ENCODE measurements at places on chromosomes 5 and 9.

GRCh38 chr9:71643330-71643729 is 125.0 kb downstream of the CEMIP2 start:
- DNase-seq, result no peak

- DNase-seq, result no peak
These were observed 2.2 kb upstream of the SPTAN1 start for GRCh38 chr9:128550226-128550625.

GRCh38 chr5:124210111-124210910 is 536.1 kb downstream of the ZNF608 start:
- no peak for DNase-seq

- no peak for DNase-seq
These were observed 15.2 kb downstream of the ERP44 start for GRCh38 chr9:100083448-100084127.

DNA sequence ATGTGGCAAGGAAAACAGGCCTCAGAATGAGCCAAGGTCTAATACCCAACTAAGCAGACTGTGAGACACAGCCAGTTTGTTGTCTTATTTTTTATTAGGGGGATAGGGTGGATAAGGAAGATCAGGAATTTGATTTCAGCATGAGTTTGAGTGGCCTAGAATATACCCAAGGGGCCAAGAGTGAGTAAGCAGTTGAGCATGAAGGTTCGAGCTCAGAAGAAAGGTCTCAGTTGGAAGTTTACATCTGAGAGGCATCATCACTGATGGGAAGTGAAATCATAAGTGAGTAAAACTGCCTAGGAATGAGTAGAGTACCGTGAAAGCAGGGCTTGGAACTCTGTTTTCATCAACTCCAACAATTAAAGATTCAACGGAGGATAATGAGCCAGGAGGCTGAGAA is 12.6 kb downstream of the PSMD5 start:
- DNase-seq, result no peak

DNA sequence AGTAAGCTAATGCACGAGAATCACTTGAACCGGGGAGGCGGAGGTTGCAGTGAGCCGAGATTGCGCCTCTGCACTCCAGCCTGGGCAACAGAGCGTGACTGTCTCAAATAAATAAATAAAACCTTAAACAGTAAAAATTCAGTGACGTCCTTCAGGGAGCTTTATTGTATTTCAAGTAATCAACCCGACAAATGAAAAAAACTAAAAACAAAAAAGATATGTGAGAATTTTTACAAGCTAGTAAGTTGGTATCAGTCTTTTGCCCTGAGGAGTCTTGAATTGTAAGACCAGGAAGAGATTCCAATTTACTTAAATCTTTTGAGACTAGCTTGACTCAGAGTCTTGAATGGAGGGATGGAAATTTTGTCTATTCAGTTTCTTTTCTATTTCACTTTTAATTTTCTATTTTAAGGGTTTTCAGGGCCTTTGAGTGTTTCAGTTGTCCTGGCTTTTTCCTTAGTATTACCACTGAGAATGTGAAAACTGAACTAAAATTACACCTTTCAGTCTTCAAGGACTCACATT is 126.0 kb upstream of the DHFR start:
- DNase-seq, result no peak

GRCh38 chr5:142758062-142758795 is 11.9 kb upstream of the ARHGAP26 start:
- DNase-seq, result no peak

DNA sequence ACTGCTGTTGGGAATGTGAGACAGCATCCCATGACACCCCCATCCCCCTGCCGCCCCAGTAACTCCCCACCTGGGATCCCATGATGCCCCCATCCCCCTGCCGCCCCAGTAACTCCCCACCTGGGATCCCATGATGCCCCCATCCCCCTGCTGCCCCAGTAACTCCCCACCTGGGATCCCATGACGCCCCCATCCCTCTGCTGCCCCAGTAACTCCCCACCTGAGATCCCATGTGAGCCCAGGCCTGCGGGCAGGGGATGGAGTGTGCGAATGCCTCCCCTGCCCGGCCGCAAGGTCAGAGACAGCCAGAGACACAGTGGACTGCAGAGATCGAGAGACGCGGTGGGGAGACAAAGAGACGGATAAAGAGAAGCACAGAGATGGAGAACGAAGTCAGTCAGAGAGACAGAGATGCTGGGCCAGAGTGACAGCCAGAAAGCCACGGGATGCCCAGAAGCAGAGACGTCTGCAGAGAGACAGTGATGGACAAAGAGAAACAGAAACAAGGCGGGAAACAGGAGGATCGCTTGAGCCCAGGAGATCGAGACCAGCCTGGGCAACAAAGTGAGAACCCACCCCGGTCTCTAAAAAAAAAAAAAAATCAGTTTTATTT is 992 bp downstream of the SH2D3C start:
- no peak for DNase-seq

DNA sequence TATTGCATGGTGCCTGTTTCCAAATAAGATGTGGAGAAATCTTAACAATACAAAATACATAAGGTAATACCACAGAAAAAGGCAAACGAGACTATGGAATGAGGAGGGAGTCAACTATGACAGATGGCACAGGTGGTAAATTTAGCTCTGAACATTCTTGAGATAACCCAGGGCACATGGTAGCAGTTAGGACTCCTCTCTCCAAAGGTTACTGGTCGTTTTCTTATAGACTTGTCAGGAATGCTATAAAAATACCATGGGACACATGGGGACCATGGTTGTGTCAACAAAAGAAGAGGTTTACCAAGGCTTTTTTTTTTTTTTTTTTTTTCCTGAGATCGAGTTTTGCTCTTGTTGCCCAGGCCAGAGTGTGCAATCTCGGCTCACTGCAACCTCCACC is 209.4 kb upstream of the RFX3 start:
- no peak for DNase-seq

- no peak for DNase-seq
These were observed 78.2 kb downstream of the ANKRD55 start for GRCh38 chr5:56154732-56155484.

DNA sequence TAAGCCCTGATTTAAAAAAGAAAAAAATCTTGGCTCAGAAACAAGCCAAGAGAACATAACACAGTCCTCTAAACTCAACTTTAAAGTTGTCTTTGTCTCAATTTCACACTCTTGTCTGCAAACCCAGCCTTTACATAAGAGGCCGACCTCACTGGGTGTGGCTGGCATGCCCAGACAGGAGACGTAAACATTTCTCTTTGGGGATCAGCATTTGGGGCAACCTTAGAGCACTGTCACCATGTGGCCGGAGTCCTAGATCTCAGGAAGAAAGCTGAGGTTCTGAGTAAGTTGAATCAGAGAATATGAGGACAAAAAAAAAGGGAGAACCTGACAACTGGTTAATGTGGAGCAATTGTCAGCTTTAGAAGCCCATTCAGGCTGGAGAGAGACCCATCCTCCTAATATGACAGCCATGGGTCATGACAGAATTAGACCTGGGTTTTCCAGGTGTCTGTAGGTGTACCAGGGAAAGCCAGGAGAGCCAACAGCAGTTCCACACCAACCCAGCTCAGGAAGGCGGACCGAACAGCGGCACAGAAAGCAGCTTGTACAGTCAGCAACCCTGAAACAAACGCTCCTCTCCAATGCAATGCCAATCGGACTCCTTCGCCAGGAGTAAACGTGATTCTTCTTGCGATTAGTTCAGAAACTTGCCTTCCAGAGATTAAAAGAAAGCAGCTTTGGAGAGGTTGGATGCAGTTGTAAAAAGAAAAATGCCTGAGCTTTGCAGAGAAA is 97.9 kb upstream of the MAP3K1 start:
- no peak for DNase-seq

DNA sequence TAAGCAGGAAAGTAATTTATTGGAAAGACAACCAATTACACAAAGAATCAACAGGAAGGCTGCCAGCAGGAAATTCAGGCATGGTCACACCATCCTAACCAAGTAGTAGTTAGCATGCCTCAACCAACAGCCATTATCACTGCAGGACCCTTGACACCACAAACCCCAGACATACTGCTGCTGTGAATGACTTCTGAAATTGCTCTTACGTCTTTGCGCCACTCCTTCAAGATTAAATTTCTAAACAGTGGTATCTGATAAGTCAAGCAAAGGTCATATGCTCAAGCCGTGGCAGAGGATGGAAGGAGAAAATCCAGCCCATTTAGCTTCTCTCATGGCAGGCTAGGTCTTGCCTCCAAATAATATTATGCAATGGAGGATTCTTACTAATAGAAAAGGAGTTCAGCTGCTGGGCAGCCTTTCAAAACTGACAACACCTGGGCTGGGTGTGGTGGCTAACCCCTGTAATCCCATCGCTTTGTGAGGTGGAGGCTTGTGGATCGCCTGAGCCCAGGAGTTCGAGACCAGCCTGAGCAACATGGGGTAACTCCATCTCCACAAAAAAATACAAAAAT is 5.0 kb upstream of the PTGER4 start:
- no peak for DNase-seq

- DNase-seq, result no peak
These were observed 27.0 kb downstream of the SLC1A1 start for GRCh38 chr9:4517274-4517673.

- no peak for DNase-seq
These were observed 16.5 kb downstream of the GOLM1 start for GRCh38 chr9:86082870-86083269.

DNA sequence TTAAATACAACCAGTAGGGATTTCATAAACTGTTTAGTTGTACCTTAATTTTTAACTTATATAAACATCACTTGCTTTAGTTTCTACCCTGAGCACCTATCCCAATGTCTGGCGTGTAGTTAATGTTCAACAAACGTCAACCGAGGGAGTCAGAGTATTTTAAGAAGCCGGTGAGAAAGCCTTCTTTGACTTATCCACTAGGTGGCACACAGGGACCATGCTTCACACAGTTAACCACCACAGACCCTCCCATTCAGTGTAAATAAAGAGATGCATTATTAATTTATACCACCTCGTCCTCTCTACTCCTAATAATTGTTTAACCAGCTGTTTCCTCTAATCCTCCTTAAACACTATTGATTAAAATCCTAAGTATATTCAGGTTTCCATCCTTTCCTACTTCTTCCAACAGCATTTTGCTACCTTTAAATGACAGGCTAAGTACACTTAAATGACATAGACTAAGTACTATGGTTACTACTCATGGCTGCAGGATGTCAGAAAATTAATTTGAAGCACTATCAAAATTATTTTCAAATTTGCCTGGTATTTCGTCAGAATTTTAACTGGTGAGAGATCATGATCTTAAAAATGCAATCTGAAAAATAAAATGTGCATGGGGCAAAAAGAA is 2.3 kb downstream of the HAPLN1 start:
- peak; percentile 85 for DNase-seq

DNA sequence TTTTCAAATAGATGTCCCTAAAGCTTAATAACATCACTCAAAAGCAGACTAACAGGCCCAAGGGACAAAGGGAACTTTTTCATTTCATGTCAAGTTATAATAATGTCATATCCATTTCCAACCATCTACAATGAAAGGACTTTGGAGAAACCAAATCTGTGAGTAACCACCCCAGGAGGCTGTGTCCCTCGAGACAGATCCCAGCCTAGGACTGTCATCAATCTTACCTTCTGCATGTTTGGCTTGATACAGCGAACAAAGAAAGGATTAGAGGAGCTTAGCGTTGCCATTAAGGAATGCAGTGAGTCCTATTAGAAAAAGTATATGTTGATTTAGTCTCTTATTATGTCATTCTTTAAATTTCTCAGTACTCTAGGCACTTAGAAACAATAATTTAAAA is 137.8 kb upstream of the RETREG1 start:
- DNase-seq, result no peak

GRCh38 chr5:41903382-41903891 is 707 bp upstream of the RIMOC1 start:
- DNase-seq, result no peak

- no peak for DNase-seq
These were observed 7.2 kb downstream of the P4HA2 start for GRCh38 chr5:132220491-132220890.

GRCh38 chr5:103624675-103625074 is 62.1 kb upstream of the NUDT12 start:
- DNase-seq, result no peak

GRCh38 chr9:19451240-19452087 is 42.7 kb downstream of the ACER2 start:
- DNase-seq, result no peak

DNA sequence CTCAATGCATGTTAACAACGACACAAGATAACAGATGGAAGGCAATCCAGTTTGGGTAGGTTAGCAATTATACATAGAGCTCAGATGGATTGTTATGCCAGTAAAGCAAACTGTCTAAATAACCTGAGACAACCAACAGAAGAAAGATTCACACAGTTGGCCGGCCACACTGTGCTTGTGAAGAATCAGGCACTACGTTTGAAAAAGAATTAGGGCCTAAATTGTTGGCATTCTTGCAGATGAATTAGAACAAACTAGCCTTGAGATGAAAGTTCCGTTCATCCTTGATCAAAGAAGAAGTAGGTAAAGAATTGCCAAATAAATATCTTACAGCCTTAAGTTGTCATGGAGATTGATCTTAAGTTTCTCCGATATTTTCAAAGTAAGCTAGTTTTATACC is 210.6 kb downstream of the CDH18 start:
- DNase-seq, result no peak

- no peak for DNase-seq
These were observed 49.8 kb downstream of the ALDH1A1 start for GRCh38 chr9:72903103-72903502.

DNA sequence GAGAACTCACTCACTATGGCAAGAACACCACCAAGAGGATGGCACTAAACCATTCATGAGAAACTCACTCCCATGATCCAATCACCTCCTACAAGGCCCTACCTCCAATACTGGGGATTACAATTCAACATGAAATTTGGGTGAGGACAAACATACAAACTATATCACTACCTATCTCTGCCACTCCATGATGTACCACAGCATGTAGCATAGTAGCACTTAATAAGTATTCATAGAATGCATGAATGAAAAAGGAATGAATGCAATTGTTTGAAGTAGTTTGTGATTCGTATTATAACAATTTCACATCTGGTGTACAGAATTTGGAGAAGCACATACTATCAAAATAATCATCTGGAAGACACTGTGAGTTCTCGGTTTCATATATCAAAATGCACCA is 27.9 kb upstream of the SLC24A2 start:
- no peak for DNase-seq

GRCh38 chr5:6551287-6551954 is 81.4 kb downstream of the NSUN2 start:
- DNase-seq, result no peak

DNA sequence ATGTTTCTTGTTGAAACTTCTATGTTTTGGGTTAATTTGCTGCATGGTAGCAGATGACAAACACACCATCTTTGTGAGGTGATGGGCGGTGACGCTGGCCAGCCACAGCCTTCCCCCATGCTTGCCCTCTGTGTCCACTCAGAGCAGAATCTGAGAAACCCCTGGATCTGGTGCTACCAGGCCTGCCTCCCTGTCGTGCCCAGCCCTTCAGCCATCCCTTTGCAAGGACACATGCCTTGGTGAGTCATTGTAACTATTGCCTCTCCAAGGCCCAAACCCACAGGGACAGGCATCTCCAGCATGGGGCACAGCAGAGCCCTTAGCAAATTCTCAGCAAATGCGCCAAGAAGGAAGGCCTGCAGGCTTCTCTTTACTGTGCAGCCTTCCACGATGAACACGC is 48.1 kb upstream of the FCN1 start:
- no peak for DNase-seq

- no peak for DNase-seq
These were observed 80.1 kb downstream of the ITGA1 start for GRCh38 chr5:52867809-52868208.
